ENCODE measurements at places on chromosomes 5 and 9.

GRCh38 chr5:80764786-80765185, 110.0 kb upstream of the DHFR start:
- no peak for DNase-seq

- DNase-seq = no peak
Measured at GRCh38 chr5:114789773-114790402, 379.8 kb downstream of the TRIM36 start.

DNA sequence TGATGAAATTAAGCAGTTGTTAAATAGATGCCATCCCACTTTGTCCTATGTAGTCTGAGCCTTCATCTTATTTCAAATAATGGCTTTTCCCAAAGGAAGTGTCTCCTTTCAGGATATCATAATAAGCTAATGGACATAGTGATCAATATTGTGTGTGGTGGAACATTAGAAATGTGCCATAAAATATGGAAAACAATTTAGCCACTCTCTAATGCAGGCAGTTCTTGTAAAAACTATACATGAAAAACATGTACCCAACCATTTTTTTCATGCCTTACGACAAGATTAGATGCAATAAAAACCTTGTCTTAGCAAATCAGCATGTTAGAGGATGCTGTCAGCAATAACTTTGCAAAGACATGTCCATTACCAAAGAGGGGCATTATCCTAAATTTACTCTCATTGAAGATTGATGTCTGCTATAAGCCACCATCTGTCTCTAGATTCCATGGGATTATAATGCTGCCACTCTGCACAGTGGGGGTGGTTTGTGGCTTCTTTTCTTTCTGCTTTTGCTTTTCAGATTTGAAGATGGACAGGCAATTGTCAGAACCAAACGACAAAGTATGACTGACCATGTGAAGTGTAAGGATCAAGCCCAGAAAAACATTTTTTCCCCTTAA, 724.0 kb upstream of the ZNF608 start:
- no peak for DNase-seq

GRCh38 chr5:172565455-172565854, 75.6 kb upstream of the NEURL1B start:
- DNase-seq = no peak

DNA sequence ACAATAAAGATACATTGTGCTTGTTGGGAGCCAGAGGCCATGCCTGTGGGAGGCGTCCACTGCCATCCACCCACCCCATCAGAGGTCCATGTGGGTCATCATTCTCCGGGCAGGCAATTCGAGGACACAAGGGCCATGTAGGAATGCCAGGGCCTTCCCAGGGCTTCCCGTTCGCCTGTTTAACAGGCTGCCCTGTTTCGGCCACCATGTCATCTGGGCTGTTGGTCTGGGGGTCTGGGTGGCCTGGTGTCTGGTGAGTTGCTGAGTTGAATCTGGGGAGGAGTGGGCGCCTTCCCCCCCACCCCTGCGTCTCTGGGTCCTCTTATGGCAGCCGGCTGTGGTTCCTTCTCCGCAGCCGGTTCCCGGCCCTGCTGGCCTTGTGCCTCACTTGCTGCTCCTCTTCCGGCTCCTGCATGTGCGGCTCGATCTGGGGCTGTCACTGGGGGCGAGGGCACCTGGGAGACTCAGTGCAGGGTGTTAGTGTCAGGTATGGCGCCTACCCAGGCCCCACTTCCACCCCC, 117.4 kb downstream of the WNK2 start:
- no peak for DNase-seq

DNA sequence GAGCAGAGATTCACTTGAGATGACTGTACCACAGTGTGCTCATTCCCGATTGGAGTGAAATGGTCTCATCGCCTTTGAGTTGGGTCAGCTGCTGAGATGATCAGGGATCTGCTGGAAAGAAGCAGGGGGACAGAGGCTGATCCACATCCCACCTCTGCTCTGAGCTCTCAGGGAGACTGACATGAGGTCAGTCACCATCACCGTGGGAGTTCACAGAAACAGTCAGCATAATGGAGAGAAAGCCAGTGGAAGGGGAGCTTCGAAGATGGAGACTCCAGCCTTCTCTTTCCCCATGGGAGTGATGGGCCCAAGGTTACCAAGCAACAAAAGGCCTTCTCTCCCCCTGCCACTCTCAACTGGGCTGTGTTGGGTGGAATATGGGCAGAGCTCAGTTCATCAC, 276.4 kb downstream of the CDK5RAP2 start:
- no peak for DNase-seq

DNA sequence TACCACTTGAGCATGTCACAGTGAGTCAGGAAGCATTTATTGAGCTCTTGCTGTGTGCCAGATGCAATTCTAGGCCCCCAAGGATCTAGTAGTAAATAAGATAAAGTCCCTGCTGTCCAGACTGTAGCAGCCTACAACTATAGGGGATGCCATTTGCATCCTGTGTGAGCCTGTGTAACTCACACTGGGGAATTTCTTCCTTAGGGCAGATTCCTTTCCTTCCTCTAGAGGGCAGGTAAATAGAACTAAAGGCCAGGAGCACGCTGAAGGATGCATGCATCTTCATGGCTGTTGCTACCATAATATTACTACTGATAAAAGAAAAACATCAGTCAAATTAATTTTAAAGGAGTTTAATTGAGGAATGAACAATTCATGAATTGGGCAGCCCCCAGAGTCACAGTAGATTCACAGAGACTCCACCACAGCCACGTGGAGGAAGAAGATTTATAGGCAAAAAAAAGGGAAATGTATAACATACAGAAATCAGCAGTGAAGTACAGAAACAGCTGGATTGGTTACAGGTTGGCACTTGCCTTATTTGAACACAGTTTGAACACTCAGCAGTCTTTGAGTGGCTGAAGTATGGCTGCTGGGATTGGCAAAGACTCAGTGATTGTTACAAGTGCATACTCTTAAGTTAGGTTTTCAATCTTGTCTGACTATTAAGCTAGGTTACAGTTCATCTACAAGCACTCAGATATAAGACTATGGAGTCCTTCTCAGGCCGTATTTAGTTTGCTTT, 98.9 kb downstream of the ACTL7B start:
- DNase-seq = no peak

DNA sequence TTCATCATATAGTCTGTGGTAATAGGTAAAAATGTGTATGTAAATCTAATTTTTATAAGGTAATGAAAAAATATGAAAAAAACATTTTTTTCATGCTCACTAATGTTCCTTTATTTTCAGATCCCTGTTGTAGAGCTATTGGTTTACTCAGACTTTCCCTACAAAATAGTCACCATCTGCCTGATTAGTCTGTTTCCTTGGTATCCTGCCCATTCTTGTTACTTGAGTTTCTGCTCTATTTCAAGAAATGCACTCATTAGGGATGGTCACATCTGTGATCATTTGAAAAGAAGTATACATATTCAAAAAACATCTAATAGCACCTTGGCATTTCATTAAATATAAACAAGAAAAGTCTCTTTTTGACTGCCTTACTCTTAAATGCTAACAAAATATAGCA, 21.6 kb upstream of the RASA1 start:
- no peak for DNase-seq

- DNase-seq = no peak
Measured at GRCh38 chr9:86708918-86709835, 238.1 kb downstream of the GAS1 start.

DNA sequence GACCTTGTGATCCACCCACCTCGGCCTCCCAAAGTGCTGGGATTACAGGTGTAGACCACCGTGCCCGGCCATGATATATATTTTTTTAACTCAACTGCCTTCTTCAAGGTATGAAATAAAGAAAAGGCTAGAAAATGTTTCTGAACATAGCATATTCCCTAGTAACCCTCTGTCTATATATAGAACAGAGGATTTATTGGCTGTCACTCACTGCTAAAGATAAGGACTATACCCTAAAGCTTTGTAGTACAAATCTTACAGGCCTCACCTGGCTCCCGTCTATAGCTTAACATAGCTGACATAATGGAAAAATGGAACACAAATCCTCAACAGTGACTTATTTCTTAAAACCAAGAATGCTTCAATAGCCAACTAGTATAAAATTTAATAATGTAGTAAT, 14.2 kb downstream of the SGTB start:
- no peak for DNase-seq

GRCh38 chr5:167853421-167853820, 438.0 kb upstream of the WWC1 start:
- no peak for DNase-seq

- DNase-seq = no peak
Measured at GRCh38 chr5:120240706-120241105, 223.4 kb upstream of the PRR16 start.

DNA sequence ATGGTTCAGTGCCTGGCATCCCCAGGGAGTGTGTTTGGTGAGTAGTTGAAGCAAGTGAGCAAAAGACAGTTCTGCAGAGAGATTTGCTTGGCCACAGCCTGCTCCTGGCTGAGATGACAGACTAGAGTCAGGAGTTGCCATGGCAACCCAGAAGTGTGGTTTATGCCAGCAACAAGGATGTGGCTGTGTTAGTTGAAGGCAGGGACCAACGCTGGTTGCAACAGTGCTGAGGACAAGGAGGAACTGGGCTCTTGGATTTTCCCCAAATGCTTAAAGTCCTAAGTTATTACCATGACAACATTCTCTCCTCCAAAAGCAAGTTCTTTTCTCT, 2.7 kb downstream of the NXNL2 start:
- no peak for DNase-seq

GRCh38 chr5:157038568-157039187, 20.2 kb downstream of the HAVCR1 start:
- no peak for DNase-seq

GRCh38 chr9:113985968-113986585, 92.0 kb downstream of the AMBP start:
- no peak for DNase-seq

- DNase-seq = no peak
Measured at GRCh38 chr5:18003784-18004183, 369.5 kb downstream of the TAF11L14 start.

GRCh38 chr5:160513485-160513884, 91.8 kb downstream of the PTTG1 start:
- DNase-seq = no peak

DNA sequence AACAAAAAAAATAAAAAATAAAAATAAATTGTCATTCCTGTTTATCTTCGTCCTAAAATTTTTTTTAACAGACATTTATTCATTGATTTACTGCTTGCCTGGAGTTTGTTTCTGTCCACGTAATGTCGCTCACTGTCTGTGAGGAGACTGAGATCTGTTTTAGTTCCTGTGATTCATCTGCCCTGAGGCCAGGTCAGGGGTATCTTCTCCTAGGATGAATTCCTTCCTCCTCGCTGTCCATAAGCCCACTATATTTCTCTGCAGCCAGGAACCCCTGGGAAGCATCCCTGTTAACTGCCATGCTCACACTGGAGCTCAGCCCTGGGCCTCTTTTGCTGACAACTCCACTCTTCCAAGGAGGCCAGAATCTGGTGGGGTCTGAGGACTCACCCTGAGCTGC, 682.0 kb downstream of the MTRR start:
- DNase-seq = no peak

GRCh38 chr5:14890846-14891245, 19.3 kb upstream of the ANKH start:
- DNase-seq = no peak

GRCh38 chr5:179836225-179837019, 15.7 kb downstream of the SQSTM1 start:
- no peak for DNase-seq

GRCh38 chr9:98686961-98687855, 21.5 kb downstream of the GABBR2 start:
- no peak for DNase-seq

- no peak for DNase-seq
Measured at GRCh38 chr5:124139477-124139876, 607.0 kb downstream of the ZNF608 start.

GRCh38 chr5:143781993-143782520, 29.9 kb upstream of the HMHB1 start:
- no peak for DNase-seq

GRCh38 chr9:121736934-121737462, 85.6 kb downstream of the DAB2IP start:
- DNase-seq = no peak

GRCh38 chr9:123757960-123758359, 172.0 kb downstream of the DENND1A start:
- no peak for DNase-seq

GRCh38 chr5:57878301-57878722, 395.7 kb upstream of the ACTBL2 start:
- no peak for DNase-seq

- DNase-seq = no peak
Measured at GRCh38 chr5:113495422-113495841, 7.2 kb upstream of the MCC start.

DNA sequence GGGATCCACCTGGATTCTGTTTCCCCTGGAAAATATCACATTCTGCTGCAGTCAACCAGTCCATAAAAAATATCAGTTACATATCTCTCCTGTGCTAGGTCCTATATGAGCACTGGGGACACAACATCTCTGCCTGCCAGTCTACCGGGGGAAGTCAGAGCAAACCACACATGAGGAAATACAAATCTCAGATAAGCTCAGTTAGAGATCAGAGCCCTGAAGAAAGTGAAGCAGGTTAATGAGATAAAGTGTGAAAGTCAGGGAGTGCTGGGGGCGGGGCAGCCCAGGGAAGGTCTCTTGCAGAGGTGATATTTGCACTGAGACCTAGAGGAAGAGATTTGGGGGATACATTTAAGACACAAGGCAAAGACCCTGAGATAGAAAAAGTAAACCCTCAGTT, 67.8 kb upstream of the SLC1A1 start:
- DNase-seq = no peak

DNA sequence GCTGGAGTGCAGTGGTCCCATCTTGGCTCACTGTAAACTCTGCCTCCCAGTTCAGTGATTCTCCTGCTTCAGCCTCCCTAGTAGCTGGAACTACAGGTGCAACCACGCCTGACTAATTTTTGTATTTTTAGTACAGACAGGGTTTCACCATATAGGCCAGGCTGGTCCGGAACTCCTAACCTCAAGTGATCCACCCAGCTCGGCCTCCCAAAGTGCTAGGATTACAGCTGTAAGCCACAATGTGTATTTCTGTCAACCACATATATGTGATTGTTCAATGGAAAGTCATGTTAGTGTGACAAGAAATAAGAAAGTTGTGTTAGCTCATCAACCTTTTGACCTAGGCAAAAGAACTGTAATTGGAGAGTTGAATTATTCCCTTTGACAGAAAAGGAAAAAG, 677.1 kb upstream of the CHD1 start:
- DNase-seq = no peak

DNA sequence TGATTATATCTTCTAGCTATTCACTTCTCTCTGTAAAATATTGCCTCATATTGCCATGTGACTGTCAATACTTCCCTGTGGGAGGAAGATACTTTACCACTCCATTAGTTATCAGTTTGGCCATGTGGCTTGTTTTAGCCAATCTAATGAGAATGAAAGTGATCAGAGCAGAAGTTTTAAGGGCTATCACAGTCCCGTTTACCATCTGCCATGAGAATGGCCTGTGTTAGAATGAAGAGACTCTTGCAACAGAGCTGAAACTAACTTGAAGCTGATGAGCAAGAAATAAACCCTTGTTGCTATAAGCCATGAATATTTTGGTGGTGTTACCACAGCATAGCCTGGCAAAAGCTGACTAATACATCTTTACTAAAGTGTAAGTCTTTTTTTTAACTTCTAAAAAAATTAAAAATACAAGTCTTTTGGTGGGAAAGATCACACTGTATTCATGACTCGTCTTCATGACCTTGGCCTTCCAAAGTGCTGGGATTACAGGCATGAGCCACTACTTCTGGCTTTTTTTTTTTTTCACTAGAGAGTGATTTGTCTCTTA, 68.0 kb upstream of the CTNNA1 start:
- no peak for DNase-seq

GRCh38 chr9:119868694-119869093, 499.5 kb upstream of the BRINP1 start:
- no peak for DNase-seq

GRCh38 chr9:129089246-129089645, 8.3 kb downstream of the DOLPP1 start:
- DNase-seq = no peak
